Activated CD4-positive, alpha-beta memory T cell treated with anti-CD3 and anti-CD28 coated beads for 36 hours (primary cell): ENCODE measurements at places on chromosomes 1 and 21.

GRCh38 chr1:218772575-218772974, 401.1 kb upstream of the LYPLAL1 start:
- H3K27ac ChIP-seq = no peak overlapping the region
- no peaks in the 10 kb centered on the region for H3K4me1 ChIP-seq
- no peak overlapping the region for H3K4me3 ChIP-seq
- no peaks in the 10 kb centered on the region for H3K27me3 ChIP-seq

DNA sequence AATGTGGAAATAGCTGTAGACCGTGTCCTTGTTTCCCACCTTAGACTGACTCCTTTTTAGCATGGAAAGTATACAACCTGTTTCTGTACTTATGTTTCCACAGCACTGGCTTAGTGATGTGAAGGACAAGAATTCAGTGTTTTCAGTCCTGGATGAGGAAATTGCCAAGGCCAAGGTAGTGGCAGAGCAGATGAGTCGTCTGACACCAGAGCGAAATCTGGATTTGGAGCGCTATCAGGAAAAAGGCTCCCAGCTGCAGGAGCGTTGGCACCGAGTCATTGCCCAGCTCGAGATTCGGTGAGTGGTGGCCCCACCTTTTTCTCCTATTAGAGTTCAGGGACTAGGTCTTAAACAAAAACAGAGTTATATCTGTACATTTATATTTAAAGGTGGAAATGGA, 112.6 kb downstream of the MACF1 start:
- peak overlapping the region; percentile 21 for H3K27ac ChIP-seq
- H3K27me3 ChIP-seq = no peaks in the 10 kb centered on the region
- peaks cover 21% of the 10 kb centered on the region for H3K4me1 ChIP-seq
- no peak for DNase-seq

- no peaks in the 10 kb centered on the region for H3K27me3 ChIP-seq
- H3K36me3 ChIP-seq = no peaks in the 10 kb centered on the region
- no peak overlapping the region for H3K27ac ChIP-seq
- peaks cover 7% of the 10 kb centered on the region for H3K4me1 ChIP-seq
- H3K4me3 ChIP-seq = no peak overlapping the region
Observed at GRCh38 chr1:23727362-23727811, 15.9 kb upstream of the ELOA start.

- H3K36me3 ChIP-seq = no peaks in the 10 kb centered on the region
- H3K27me3 ChIP-seq = no peaks in the 10 kb centered on the region
- H3K27ac ChIP-seq = no peak overlapping the region
- no peaks in the 10 kb centered on the region for H3K4me1 ChIP-seq
Observed at GRCh38 chr1:99457381-99458165, 188.3 kb upstream of the PALMD start.

DNA sequence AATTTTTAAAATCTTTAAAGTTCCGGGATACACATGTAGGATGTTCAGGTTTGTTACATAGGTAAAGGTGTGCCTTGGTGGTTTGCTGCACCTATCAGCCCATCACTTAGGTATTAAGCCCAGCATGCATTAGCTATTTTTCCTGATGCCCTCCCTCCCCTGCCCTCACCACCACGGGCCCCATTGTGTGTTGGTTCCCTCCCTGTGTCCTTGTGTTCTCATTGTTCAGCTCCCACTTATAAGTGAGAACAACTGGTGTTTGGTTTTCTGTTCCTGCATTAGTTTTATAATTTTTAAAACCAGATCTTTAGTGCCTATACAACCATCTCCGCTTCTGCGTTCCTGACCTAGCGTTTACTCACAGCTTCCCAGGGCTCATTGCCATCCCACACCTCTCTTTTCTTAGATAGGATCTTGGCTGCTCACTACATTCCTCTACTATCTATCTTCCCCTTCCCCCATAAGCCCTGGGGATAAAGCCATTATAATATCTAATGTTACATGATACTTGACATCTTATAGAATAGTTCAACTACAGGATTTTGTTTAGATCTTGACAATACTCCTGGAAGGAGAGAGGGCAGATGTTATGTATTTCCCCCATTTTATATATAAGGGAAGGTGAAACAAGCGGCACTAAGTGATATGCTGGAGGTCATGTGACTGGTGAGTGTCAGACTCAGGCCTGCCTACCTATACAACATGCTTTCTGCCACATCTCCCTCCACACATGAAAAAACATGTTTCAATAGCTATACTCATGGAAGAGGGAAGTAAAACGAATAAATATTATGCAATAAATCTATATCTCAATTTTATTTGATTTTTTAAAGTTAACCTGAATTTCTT, 52.3 kb upstream of the DNAJC6 start:
- H3K36me3 ChIP-seq = no peaks in the 10 kb centered on the region
- no peak overlapping the region for H3K27ac ChIP-seq
- no peak for DNase-seq
- H3K4me3 ChIP-seq = no peak overlapping the region
- peaks cover 10% of the 10 kb centered on the region for H3K27me3 ChIP-seq

DNA sequence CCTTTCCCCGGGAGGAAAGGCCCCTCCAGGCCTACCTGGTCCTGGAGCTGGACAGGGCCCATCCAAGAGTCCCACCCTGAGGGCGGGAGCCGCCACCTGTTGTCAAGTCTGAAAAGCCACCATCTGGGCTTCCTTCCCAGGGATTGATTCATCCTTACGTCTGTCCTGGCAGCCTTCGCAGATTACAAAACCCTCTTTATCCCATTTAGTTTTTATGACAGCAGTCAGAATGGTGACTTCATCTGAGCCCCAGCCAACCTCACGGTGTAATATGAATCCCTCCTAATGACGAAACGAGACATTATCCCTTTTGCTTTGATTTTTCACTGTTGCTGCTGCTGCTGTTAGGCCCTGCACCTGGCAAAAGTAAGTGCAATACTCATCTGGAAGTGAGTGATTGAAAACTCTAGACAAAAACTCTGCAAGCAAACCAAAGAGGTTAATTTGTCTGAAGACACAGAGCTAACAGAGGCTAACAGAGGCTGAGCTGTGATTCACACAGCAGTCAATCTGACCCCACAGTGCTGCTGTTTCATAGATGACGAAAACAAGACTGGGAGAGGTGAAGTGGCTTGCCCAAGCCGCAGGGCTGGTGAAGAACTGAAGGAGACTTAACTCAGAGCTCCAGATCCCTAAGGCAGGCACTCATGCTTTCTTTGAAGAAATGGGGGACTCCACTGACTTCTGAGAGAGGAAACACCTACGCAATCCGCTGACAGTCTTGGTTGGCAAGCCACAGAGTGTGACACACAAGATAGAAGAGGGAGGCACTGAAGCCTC, 30.0 kb upstream of the S100A7 start:
- no peaks in the 10 kb centered on the region for H3K4me1 ChIP-seq
- peak; percentile 16 for DNase-seq
- H3K36me3 ChIP-seq = no peaks in the 10 kb centered on the region
- no peak overlapping the region for H3K27ac ChIP-seq
